Amniotic stem cell (primary cell): ENCODE measurements at places on chromosomes 5 and 9.

DNA sequence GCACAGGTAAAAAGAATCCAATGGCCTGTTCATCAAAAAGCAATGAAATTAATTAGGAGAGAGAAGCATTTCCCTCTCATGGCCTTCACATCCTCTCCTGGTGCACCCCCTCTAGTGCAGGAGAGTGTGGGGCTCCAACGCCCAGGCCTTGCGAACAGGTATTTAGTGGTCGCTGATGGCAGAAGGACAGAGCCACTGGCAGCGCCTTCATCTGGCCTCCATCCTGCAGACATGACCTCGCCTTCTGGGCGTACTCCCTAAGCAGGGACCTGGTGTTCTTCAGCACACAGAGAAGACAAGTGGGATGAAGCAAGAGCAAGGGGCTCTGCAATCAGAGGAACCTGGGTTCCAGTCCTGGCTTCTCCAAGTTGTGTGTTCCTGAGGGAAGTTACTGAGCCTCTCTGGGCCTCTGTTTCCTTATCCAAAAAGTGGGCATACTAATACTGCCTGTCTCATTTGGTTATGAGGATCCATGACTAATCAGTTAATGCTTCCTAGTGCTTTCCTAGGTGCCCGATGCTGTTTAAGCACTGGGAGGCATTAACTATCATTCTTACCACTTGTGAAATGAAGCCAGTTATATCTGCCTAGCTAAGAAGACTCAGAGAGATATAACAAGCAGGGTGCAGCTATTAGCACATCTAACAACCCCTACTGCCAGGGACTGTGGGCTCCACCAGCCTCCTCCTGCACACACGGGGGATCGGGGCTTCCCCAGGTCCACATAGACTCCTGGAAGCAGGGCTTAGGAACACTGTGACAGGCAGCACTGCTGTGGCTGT lies 77.3 kb downstream of the SEMA4D start:
- no peak for DNase-seq

GRCh38 chr9:108704156-108704852 lies 151.5 kb downstream of the ACTL7B start:
- no peak for DNase-seq

GRCh38 chr9:250039-250438 lies 35.4 kb downstream of the DOCK8 start:
- no peak for DNase-seq

- no peak for DNase-seq
These were observed 679 bp downstream of the B4GALT1 start for GRCh38 chr9:33166231-33167083.

GRCh38 chr5:10726913-10727517 lies 34.0 kb downstream of the DAP start:
- DNase-seq = no peak
